SK-N-SH treated with all-trans-retinoic acid at 6 μM for 48 hours (cell line): ENCODE measurements at places on chromosomes 12 and 14.

DNA sequence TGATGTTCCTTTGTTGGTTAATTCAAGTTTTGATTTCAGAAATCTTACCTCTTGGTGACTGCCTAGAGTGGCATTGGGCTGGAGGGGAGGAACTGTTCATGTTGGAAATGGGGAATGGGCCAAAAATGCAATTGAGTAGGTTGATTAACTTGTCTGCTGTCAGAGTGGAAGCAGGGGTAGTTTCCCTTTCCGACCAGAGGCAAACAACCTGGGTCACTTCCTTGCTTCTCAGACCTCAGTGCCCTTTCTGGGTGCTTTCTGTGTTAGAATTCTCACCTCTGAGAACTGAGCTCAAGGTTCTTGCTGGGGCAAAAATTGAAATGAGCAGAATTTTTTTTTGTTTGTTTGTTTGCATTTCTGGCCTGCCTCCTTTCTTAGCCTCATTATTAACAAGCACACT lies 2.3 kb upstream of the M6PR start:
- no peak for ATAC-seq

GRCh38 chr12:29287622-29288021 lies 93.3 kb downstream of the ERGIC2 start:
- peak; percentile 44; the same call in 2 of the 3 replicates for ATAC-seq

DNA sequence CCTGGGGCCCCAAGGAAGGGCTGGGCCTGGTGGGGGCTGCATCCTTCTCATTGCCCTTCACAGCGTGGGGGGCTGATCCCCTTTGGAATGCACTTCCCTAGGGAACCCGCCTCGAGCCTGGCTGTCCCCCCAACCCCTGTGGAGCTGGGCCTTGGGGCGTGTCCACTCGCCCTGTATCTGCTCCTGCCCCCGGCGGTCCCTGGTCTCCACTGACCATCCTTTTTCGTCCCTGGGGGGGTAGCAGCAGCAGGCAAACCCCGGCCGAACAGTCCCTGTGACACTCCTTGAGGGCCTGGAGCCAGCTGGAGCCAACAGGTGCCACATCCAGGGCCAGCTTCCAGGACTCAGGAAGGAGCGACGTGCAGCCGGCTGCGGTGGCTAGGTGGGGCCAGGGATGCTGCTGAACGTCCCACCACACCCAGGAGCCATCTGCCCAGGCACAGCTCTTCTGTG lies 9.4 kb upstream of the GPR132 start:
- no peak for ATAC-seq

GRCh38 chr14:102046337-102047278 lies 40.2 kb downstream of the HSP90AA1 start:
- ATAC-seq = peak; percentile 73

- no peak for ATAC-seq
These were observed 2.3 kb downstream of the ST8SIA1 start for GRCh38 chr12:22332202-22332601.

DNA sequence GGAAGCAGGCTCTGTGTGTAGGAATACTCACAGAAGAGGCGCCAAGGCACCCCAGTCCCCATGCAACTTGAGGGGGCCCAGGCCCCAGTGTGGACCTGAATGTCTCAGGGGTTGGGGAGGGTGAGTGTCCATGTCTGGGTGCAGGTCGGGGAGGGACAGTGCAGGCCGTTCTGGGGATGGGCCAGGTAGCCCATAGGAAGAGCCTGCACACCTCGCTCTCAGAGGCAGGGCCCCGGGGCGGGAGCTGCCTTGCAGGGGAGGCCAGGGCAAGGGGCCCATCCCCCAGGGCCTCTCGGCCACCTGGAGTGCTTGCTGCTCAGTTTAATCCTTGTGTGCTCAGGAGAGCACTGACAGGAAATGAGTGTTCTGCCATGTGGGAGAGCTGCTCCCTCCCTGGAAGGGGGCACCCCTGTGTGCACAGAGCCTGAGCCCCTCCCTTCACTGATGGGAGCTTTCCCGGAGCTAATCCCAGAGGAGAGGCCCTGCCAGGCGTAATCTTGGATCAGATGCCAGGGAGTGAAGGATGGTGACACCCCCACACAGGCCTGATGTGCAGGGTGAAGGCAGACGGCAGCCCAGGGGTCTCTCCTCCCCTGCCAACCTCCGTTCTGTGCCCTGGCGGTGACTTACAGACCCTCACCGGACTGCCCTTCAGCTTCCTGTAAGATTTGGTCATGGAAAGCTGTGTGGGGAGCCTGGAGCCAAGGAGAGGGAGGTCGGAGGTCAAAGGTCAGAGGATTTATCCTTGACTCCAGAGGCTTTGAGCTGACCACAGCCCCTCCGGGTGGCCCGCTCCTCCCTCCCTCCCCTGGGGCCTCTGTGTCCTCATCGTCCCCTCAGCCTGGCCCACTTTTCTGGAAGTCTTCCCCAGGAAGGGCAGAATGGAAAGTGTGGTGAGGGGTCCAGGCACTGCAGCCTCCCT lies 24.4 kb upstream of the FBRSL1 start:
- ATAC-seq = no peak; the same call in 2 of the 3 replicates

- no peak for ATAC-seq
These were observed 357.9 kb downstream of the BCL11B start for GRCh38 chr14:98913967-98914650.

DNA sequence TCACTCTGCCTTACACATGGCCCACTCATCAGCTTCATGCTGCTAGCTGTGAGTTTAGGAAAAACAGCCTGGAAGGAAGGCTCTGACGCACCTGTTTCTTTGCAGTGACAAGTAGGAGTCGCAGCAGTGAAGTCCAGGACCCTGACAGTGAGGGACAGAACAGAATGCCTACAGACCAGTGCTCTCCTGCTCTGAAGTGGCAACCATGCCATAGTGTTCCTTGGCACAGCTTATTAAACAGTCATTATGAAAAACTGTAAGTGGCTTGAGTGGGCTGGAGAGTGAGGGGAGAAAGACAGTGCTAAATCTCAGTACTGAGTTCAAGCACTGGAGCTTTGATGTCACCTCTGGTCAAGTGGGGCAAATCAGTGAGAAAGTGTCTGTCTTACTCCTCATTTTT lies 61.7 kb downstream of the MYRFL start:
- ATAC-seq = no peak

DNA sequence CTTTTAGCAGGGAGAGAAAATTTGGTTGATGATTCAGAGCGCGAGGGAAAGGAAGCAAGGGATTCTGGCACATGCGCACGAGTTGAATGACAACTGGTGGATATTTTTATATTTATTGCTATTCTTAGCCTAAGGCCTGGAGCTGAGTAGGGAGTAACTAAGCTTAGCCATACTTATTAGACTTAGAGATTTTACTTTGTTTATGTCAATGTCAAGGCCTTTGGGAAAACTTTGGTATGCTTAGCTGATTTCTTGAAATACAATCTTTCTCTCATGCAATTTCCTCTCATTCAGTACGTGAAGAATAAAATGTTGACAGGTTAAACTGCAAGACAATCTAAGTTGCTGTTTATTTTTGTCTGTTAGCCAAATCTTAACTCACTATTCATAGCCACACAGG lies 101.1 kb downstream of the CRADD start:
- peak; percentile 72 for ATAC-seq

- no peak for ATAC-seq
These were observed 60.8 kb upstream of the MED13L start for GRCh38 chr12:116338064-116338846.

DNA sequence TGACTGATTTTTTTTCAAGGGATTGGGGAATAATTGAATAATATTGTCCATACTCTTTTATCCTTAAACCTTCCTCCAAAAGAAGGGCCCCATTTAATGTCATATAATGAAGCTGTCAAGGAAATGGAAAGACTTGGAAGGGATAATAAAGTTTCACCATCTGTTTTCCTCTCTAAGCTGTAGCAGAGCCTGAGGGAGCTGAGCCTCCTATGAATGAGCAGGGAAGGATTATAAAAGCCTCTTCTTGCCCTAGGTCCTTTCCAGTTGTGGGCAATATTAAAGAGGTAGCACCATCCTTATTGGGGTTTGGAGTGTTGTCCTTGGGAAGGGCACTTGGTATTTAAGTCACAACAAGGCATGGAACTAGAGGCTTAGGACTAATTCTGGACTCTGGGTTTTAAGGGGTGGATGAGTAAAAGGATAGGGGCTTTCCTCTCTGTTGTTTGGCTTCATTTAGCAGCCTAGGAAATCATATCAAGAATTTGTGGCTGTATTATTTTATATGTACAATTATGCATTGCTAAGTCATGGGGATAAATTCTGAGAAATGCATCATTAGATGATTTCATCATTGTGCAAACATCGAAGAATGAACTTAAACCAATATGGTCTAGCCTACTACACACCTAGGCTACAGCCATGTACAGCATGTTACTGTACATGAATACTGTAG lies 408.5 kb upstream of the DCN start:
- ATAC-seq = no peak

DNA sequence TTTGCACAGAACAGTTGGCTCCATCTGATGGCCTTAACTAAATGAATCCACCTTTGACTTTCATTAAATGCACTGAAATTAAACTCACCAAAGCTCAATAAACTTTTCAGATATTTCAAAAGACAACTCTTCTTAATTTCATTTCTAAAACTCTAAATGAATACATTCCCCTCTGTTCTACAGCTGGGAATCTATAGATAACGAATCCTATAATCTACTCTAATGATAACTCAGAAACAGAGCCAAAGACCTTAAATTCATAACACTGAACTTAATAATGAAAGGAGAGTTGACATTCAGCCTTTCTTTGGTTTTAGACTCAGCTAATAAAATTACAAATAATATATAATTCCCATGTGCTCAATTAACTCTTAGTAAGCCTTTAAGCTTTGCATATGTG lies 150.5 kb downstream of the KCNH5 start:
- no peak for ATAC-seq

GRCh38 chr12:128323145-128323920 lies 56.4 kb downstream of the TMEM132C start:
- no peak for ATAC-seq

GRCh38 chr12:21521541-21521940 lies 4.6 kb upstream of the SPX start:
- ATAC-seq = no peak

DNA sequence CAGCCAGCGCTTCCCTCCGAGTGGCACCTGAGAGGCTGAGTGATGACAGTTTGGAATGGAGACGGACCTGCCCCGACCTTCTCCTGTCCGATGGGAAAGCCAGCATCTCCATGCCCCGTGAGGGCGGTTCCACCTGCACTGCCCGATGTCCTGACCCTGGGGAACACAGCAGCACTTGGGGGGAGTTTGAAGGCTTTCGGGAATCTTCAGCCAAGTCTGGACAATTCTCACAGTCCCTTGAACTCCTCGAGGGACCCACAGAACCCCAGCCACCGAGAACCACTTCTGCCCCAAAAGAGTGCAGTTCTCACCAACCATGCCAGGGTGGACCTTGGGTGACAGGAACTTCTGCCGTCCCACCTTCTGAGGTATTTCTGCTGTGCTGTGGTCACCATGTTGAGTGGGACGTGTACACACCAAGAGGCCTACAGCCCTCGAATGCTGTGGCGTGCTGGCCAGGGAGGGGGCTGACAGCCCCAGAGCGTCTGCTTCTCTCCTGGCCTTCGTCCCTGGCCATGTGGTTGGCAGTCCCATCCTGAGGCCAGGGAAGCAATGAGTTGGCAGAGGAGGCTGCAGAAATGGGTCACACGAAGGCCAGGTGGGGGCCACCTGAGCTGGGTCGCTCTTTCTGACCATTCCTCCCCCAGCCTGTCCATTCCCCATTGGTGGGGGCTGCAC lies 1.0 kb downstream of the CLBA1 start:
- ATAC-seq = no peak

DNA sequence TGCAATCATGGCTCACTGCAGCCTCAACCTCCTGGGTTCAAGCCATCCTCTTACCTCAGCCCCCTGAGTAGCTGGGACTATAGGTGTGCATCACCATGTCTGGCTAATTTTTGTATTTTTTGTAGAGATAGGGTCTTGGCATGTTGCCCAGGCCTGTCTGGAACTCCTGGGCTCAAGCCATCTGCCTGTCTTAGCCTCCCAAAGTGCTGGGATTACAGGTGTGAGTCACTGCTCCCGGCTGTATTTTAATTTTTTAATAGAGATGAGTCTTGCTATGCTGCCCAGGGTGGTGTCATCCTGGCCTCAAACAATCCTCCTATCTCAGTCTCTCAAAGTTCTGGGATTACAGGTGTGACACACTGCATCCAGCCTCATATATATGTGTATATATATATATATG lies 31.7 kb upstream of the GPRC5A start:
- peak; percentile 62 for ATAC-seq

DNA sequence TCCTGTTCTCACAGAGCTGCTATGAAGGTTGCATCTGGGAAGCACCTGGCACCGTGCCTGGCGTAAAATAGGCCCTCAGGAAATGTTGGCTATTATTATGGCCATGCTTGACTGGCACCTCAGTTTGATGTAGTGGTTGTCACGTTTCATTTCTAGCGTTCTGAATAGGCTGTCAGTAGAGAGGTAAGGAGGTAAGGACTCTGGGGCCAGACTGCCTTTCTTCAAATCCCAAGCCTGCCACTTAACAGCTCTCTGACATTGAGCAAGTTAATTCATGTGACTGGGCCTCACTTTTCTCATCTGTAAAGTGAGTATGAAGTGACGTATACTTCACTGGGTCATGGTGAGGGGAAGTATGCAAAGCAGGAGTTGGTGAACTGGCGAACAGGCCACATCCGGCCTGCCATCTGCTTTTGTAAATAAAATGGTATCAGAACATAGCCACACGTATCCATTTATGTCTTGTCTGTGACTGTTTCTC lies 196.2 kb downstream of the CACNA1C start:
- no peak for ATAC-seq
